Stimulated activated CD8-positive, alpha-beta memory T cell treated with anti-CD3 and anti-CD28 coated beads, Interleukin-7, amount 100 ng/mL, for 1 hour (primary cell): ENCODE measurements at places on chromosomes 7 and 10.

GRCh38 chr10:62027841-62028501 is 126.5 kb downstream of the ARID5B start:
- DNase-seq, result no peak

DNA sequence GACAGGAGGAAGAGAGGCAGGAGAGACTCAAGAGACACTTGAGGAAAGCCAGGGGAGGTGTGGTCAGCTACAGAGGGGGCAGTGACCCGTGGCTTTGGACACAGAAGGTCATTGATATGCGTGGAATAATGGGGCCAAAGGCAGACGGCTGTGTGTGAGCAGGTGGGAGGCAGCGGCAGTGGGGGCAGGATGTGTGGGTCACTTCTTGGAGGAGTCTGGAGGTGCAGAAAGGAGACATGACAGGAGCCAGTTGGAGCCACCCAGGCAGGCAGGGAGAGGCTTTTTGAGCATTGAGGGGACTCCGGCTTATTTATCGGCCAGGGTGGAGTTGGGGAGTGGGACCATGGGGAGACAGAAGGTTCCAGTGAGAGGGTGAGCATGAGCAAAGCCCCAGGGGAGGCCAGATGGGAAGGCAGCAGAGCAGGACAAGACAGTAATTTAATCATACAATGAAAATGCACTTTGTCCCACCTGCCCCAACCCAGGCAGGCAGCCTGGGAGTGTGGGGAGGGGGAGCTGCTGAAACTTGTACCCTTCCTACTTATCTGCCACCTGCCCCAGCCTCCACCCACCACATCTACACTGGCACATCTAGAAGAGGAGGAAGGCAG is 5.0 kb downstream of the LDB3 start:
- no peak for DNase-seq

- DNase-seq, result no peak
Measured at GRCh38 chr7:124856299-124856888, 73.2 kb downstream of the POT1 start.

GRCh38 chr10:104333032-104333727 is 5.1 kb downstream of the ITPRIP start:
- peak; percentile 49 for DNase-seq

GRCh38 chr7:146455091-146455655 is 338.6 kb downstream of the CNTNAP2 start:
- no peak for DNase-seq

GRCh38 chr7:7274782-7275181 is 92.4 kb downstream of the C1GALT1 start:
- no peak for DNase-seq

GRCh38 chr7:158955146-158955870 is 99.0 kb downstream of the DYNC2I1 start:
- no peak for DNase-seq

GRCh38 chr10:122541541-122542002 is 19.0 kb upstream of the DMBT1 start:
- DNase-seq, result no peak

DNA sequence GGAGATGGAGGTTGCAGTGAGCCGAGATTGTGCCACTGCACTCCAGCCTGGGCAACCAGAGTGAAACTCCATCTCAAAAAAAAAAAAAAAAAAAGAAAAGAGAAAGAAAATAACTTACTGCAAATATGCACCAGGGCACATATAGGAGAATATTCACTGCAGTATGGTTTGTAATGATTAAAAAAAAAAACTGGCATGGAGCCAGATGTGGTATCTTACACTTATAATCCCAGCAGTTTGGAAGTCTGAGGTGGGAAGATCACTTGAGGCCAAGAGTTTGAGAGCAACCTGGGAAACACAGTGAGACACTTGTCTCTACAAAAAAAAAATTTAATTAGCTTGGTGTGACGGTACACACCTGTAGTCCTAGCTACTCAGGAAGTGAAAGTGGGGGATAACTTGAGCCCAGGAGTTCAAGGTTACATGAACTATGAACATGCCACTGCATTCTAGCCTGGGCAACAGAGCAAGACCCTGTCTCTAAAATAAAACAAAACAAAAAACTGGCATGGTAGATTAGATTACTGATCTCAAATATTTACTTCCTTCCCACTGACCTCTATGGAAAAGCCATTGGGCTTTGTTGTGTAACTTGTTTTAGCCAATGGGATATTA is 85.6 kb downstream of the MICU1 start:
- no peak for DNase-seq

DNA sequence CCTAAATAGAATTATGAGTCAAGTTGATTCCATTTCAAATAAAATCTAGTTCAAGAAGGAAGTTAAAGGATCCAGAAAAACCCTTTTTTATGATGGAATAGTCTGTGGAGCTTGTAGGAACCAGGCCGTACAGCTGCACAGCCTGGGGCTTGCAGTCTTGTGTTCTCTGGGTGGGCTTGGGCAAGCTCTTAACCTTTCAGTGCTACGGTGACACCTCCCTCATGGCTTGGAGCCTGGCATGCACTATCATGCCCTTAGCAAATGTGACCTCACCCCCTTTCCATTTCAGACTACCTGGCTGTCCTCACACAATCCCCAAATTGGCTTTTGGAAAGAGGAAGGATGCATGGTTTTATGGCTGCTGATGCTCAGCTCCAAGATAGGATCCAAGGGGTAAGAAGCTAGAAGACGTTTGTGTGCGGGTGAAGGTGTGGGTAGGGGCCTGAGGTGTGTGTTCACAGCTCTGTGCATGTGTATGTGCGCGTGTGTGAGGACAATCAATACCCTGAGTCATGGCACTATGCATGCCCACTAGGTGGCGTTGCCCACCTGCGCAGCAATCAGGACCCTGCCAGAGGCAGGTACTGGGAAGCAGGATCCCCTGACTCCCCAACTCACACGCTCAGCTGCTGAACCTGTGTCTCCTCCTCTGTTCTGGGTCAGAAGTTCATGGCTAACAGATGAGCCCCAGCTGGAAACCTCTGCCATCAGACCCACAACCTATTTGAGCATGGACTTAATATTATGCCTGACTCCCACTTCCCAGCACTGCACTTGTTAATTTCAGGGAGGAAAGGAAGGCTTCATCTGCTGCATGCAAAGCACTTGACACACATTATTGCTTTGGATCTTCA is 113.4 kb downstream of the PTPN20 start:
- peak; percentile 40 for DNase-seq

- peak; percentile 20 for DNase-seq
Measured at GRCh38 chr10:28367929-28368484, 65.1 kb upstream of the MPP7 start.

DNA sequence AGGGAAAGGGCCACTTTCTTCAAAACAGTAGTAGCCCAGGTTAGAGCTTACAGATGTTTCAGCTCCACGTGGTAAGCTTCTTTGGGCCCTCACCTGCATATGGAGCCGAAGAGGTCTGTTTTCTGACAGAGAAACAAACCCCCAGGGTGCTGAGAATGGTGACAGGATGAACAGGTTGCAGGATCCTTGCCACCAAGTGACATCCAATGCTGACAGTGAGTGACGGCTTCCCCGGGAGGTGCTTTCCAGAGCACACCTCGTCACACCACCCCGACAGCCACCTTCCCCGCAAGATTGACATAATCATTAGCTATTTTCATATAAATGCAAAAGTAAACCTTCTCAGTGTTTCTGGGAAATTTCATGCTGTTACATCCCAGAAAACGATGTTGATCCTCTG is 109.3 kb upstream of the BTBD16 start:
- DNase-seq, result no peak

DNA sequence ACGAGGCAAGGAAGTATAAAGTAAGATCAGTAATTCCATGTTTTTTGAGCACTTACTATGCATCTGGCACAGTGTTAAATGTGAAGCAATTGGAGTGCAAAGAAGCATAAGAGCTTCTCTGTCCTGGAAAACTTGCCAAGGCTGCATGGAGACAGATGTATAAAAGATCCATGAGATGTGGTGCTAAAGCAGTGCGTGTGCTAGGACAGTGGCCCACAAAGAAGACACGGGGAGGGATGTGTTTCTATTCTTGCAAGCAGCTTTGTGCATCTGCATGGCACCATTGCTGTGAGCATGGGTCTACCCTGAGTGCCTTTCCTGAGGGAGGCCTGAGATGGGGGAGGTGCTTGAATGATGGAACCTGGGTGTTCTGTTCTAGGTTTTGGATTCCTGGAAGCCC is 5.1 kb upstream of the CDHR3 start:
- no peak for DNase-seq

- no peak for DNase-seq
Measured at GRCh38 chr7:38506756-38507155, 124.4 kb downstream of the AMPH start.

GRCh38 chr7:70582927-70583895 is 548.7 kb upstream of the GALNT17 start:
- DNase-seq, result no peak

DNA sequence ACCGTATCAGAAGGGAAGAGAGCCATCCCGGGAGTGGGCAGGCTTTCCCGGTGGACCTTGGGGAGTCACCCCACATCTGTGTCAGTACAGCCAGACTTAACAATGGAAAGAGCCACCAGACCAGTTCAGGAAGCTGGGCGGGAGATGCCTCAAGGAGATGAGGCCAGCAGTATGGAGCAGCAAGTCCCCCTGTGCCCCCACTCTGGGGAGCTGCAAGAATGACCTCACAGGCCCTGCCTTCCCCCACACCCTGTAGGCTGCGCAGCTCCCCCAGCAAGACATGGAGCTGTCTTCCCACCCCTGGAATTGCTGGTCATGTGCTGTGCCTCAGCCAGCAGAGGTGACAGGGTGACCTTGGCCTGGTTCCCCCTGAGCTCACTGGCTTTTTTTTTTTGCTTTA is 76.8 kb upstream of the INSIG1 start:
- DNase-seq, result no peak

DNA sequence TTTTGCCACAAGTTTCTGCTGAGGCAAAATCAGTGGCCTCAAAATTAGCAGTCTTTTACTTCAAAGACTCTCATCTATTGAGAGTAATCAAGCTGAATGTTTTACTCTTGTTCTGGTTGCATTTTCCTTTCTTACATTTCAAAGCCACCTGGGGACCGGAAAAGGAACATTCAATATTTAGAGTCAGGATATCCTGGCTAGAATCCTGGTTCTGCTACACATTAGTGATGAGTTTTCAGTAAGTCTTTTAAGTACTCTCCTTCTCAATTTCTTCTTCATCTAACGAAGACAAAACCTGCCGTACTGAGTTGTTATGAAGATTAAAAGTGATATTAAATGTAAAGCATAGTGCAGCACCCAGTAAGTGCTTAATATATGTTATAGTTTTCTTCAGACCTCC is 52.5 kb downstream of the LAMB4 start:
- no peak for DNase-seq
